Neural crest cell (in vitro differentiated cells): ENCODE measurements at places on chromosomes 3 and 15. TPM values are rescaled to one million over a fixed set of nuclear protein-coding genes. Genes with fewer than 3 reads are reported as not detected.

REC114 gene
- total RNA-seq = not detected in 2 replicates

LRRC15 gene
- total RNA-seq = not detected in 2 replicates

CCRL2 gene
- not detected in 2 replicates for total RNA-seq

MASP1 gene
- 0.58 and 1.4 TPM in 2 replicates for total RNA-seq

SLC24A5 gene
- 0.16 TPM in 1 of 2 replicates, not detected in the other for total RNA-seq

DNA sequence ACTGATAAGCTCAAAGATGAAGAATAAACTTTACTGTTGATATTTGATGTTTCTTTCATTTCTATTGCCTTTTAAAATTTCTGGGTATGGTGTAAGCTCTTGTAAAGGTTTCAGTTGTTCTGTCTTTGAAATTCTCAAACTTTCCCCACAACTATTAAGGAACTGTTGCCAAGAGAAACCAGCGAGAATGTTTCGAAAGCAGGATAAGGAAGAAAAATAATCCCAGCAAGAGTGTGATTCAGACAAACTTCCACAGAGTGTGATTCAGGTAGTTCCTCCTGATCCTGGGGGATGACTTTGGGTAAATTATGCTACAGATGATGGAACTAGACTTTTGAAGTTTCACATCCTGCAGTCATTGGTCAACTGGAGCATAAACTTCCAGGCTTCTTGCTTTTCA is 632.0 kb downstream of the NSUN3 start:
- no peak overlapping the region for H3K4me3 ChIP-seq
- no peaks in the 10 kb centered on the region for H3K27me3 ChIP-seq
- no peak overlapping the region for H3K27ac ChIP-seq
- no peaks in the 10 kb centered on the region for H3K36me3 ChIP-seq
- DNase-seq = no peak
- peaks cover 20% of the 10 kb centered on the region for H3K4me1 ChIP-seq

- H3K36me3 ChIP-seq = peaks cover 24% of the 10 kb centered on the region
- peaks cover 46% of the 10 kb centered on the region for H3K4me1 ChIP-seq
- DNase-seq = no peak
These were observed 99.6 kb downstream of the VPS8 start for GRCh38 chr3:184911570-184911969.

DNA sequence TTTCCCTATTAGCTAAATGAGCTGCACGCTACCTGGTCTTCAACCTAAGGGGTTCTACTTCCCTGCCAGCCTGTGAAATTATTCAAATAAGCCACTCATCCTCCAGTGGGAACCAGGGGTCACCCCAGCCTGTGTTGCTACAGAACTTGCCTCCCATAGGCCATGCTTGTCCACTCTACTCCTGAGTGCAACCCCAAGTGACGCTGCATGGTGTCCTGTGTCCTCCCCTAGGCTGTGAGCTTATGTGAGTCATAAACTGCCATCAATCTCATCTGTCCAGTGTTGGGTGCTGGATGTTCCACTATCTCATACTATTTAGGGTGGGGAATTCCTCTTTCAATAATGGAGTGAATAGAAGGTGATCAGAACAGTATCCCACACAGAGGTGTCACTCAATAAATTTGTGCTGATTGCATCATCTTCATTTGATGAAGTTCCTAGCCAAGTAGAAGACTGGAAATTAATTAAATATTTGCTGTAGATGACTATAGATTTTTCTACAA is 49.8 kb upstream of the SSR3 start:
- no peak for DNase-seq
- H3K36me3 ChIP-seq = no peaks in the 10 kb centered on the region
- H3K4me3 ChIP-seq = no peak overlapping the region
- peaks cover 29% of the 10 kb centered on the region for H3K27me3 ChIP-seq

GRCh38 chr3:31772758-31773473 is 208.1 kb downstream of the OSBPL10 start:
- no peak overlapping the region for H3K27ac ChIP-seq
- no peak overlapping the region for H3K4me3 ChIP-seq
- DNase-seq = no peak
- peaks cover 14% of the 10 kb centered on the region for H3K4me1 ChIP-seq
- H3K36me3 ChIP-seq = peaks cover 4% of the 10 kb centered on the region

DNA sequence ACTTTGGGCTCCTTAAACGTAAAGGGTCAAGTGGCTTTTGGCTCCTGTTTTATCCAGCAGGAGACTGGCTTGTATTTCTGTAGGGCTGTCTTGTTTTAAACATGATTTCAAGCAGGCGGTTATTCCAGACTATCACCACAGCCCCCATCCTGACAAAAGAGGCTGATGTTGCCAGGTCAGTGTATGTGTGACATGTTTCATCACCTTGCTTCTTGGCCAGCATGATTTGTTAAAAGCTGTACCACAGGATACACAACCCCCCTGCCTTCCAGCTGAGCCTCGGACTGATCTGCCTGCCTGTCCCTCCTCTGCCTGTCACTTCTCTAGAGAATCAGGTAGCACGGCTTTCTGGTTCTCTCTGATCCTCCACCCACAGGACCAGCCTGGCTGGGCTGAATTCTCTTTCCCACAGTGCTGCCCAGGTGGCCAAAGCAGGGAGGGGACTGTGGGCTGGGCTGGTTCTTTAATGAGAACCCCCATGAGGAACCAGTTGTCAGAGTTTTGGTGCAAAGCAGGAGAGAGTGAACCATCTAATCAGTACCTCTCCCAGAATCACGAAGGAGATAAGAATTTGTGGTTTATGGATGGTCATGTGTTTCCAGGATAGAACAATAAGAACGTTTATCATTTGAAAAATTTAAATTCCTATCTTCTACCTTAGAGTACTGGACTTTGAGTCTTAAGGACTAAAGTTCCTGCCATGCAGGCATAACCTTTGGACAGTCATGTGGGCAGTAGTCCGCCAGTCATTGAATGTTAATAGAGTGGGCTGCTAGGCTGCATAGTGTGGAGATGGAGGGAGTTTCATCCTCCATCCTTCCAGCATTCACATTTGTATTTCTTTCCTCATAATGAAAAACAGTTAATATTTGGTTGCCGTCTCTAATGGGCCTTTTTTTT is 8.8 kb downstream of the ABHD6 start:
- H3K27me3 ChIP-seq = peaks cover 4% of the 10 kb centered on the region
- no peak for DNase-seq
- peaks cover 13% of the 10 kb centered on the region for H3K4me1 ChIP-seq
- H3K27ac ChIP-seq = no peak overlapping the region
